ENCODE measurements at places on chromosomes 1 and 21.

DNA sequence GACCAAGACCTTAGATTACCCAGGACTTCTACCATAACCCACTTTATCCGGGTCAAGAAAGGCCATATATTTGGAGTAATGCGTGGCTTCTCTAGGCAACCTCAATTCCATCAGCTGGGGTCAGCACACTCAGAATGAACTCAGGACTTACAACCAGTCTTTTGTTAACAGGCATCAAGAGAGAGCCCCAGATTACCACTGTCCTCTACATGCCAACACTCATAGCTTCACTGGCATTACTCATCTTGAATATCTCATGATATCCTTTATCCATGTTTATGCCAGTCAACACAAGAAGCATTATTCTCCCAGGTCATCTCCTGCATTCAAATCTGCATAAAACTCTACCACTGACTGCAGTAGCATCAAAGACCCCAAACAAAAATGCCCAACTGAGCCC is 6.6 kb upstream of the FCGR2A start:
- no peak for DNase-seq

DNA sequence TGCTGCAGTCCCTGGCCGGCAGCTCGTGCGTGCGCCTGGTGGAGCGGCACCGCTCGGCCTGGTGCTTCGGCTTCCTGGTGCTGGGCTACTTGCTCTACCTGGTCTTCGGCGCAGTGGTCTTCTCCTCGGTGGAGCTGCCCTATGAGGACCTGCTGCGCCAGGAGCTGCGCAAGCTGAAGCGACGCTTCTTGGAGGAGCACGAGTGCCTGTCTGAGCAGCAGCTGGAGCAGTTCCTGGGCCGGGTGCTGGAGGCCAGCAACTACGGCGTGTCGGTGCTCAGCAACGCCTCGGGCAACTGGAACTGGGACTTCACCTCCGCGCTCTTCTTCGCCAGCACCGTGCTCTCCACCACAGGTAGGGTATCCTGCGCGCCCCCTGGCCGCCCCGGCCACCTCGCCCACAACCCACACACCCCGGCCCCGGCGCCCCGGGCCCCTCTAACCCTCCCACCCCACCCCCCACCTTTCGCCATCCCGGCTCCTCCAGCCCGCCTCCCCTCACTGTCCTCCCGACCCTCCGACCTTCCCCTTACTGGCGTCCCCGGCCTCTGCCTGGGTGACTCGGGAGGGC is 352 bp downstream of the KCNK1 start:
- DNase-seq = peak; percentile 61

GRCh38 chr1:183568176-183569021 is 21.9 kb downstream of the NCF2 start:
- DNase-seq = no peak

GRCh38 chr21:42695697-42696380 is 42.4 kb downstream of the PDE9A start:
- peak; percentile 75 for DNase-seq

DNA sequence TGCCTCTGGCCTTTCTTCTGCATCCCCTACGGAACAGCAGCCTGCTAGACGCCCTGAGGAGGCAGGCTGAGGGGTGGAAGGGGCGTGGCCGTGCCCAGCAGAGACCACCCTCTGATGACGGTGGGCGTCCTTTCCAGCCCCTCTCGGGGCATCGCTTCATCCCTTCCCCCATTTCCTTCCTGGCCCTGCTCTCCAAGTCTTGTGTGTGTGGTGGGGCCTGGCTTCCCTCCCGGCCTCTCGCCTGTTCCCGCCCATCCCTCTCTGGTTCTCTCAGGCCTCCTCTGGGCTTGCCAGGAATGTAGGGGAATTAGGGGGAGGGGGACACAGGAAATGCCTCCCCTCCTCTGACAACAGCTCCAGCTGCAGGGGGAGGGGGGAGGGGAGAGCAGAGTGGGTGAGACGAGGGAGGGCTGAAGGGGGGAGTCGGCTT is 51.1 kb downstream of the SKI start:
- DNase-seq = peak; percentile 93

DNA sequence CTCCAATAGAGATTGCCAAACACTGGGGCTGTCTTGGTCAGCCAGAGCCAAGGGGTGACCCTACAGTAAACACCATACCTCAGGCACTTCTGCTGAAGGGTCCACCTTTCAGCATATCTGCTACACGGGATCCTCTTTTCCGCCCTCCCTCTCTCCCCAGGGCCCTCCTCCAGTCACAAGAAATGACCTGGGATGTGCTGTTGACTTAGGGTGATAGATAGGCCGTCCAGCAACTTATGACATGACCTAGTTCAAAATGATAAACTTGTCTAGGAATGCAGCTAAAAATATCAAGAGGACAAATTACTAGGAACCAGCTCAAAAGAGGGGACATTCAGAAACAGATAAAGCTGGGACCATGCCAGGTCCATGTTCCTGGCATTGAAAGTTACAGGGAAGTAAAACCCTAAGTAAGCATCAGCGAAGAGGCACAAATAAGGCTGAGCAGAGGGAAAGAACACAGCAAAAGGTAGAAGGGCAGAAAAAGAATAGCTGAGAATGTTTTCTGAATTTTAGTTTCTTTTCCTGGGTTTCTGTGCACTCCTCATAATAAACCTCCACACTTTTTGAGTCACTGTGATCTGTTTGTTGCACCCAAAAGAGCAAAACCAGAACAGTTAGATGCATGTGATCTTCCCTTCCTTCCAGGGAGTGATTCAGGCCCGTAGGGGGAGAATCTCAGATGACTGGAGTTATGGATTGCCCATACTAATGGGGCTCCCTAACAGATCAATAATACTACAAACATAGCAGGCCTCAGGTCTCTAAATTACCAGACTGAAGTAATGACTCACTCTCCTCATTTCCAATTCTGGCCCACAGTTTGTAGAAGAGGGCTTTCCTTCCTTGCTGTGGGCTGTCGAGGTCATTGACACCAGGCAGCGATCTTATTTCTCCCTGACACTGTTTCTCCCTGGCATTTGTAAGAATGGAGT is 48.9 kb upstream of the F3 start:
- DNase-seq = no peak

DNA sequence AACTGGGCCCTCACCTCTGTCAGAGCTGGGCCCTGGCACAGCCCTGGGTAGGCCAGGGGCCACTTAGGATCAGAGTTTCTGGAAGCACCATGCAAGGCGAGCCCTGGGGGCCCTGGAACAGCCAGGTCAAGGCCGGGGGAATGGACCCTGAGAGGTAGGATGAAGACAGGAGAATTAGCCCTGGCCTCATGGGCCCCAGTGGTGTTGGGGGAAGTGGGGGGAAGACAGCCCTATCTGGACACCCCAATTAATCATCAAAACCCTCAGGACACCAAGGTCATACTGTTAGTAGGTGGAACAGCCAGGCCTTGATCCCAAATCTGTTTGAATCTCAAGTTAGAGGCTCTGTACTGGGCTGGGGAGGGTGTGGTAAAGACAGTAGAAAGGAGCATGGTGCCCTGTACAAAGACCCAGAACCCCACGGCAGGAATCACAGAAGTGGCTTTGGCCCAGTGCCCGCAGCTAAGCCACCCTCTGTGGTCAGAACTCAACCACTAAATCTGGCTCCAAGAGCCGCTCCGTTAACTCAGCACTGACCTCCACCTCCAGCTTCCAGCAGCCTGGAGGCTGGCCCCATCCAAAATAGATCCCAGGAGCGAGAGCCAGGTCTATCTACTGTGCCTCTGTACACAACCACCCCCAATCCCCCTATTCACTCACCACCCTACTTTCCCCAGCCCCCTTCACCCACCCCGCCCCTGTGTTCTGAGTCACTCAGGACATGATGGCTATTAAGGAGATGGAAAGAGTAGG is 14.0 kb upstream of the TRIM63 start:
- DNase-seq = no peak

GRCh38 chr1:232875536-232875935 is 70.3 kb downstream of the MAP10 start:
- DNase-seq = no peak

DNA sequence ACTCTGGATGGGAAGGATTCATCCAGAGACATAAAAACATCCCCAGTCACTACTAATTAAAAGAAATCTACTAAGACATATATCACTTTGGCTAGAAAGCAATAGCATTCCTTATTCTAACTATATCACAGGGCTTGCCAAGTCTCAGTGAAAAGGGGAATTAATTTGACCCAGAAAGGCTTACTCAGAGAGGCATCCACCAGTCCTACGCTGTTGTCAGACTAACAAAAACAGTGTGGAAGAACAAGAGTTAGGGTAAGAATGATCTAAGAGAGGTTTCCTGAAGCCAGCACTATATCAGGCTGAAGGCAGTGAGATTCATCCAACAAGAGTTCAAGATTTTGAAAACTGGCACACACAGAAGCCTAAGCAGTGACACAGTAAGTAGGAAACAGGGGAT is 126.1 kb downstream of the GDAP2 start:
- no peak for DNase-seq

DNA sequence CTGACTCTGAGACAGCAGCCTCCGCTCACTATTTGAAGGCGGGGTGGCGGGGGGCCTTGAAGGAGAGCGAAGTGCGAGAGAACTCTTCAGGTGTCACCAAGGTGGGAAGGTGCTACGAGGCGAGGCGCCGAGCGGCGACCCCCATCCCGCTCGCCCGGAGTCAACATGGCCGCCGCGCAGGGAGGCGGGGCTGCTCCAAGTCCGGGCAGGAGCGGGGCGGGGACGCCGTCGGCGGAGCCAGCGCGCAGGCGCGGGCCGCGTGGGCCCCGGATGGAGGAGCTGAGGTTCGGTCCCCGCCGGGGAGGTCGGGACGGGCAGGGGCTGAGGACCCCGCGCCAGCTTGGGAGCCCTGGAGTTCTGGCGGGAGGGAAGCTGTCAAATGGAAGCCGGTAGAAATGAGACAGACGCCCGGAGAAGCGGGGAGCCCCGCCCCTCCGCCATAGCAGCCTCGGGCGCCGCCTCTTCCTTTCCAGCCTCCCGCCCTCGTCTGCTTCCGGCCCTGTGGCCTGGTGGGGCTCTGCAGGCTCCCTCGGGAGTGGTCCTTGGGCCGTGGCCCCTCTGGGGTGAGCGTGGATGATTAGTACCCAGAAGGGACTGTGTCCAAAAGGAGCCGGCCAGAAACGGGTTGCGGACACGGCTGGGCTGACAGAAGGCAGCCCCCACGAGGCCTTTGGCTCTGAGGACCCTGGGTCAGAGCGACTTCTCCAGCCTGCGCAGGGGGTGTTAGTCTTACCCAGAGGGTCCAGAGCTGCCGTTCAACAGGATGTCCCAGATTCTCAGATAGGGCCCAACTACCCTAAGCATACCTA is at the start of gene PIGV:
PIGV (plus strand) TSS at position 245 of the 809 bp plus-strand sequence. CDS start 2,866 bp downstream, outside the sequence.
- DNase-seq = peak; percentile 96

DNA sequence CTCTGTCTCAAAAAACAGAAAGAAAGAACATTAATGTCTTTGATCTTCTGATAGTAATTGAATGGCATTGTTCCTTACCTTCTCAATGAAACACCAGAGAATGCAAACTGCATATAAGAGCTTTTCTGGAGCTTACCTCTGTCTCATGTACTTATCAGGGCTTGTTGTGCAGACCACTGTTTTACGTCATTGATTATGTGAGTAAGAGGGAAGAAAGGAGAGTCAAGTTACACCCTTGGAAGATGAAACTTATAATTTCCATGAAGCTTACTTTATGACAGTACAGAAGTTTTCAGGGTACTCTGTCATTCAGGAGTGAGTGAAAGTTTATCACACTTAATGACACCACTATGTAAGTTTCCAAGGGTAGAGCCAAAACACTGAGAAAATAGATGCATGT is 49.0 kb upstream of the MAB21L3 start:
- DNase-seq = no peak

- no peak for DNase-seq
Measured at GRCh38 chr1:95734560-95734959, 500.6 kb downstream of the RWDD3 start.

- DNase-seq = no peak
Measured at GRCh38 chr1:17904290-17904689, 149.2 kb downstream of the ACTL8 start.

DNA sequence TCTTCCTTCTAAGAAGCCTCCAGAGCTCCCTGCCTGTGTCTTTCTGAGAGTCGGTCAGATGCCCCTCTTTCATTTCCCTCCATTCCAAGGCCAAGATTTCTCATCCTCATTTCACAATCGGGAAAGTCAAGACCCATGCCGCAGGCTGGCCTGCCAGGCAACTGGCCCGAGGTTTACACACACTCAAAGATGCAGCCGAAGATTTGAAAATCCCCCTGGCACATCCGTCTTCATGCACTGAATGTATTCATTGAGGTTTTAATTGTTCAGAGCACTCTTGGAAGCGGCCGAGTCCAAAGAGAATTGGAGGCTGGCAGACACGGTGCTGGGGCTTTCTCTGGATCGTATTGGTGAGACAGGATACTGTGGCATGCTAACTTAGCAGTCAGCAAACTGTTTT is 29.1 kb upstream of the SRP9 start:
- peak; percentile 46 for DNase-seq

GRCh38 chr1:162389021-162389818 is 7.7 kb downstream of the C1orf226 start:
- DNase-seq = peak; percentile 64

DNA sequence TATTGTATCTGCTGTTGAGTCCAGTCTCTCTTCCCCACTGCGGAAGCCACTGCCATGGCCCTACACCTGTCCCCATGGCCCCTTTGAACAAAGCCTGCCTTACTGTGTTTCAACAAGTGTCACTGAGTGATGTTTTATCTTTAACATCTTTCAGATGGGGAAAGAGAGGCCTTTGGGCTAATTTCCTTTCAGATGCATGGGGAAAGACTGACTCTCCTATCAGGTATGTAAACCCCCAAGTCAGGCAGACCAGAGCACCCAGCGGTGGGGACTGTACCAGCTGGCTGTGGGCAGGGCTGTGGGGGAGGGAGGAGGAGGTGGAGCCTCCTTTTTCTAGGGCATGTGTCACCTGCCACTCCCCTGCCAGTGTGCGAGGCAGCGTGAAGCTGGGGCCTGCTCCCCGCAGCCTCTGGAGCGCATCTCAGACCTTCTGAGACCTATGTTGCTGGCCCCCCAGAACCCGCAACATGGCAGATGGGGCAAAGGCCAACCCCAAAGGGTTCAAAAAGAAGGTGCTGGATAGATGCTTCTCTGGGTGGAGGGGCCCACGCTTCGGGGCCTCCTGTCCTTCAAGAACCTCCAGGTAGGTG is at the start of gene PLA2G2F:
PLA2G2F (plus strand) TSS at position 363 of the 590 bp plus-strand sequence; CDS start at position 468, 105 bp downstream.
- no peak for DNase-seq

DNA sequence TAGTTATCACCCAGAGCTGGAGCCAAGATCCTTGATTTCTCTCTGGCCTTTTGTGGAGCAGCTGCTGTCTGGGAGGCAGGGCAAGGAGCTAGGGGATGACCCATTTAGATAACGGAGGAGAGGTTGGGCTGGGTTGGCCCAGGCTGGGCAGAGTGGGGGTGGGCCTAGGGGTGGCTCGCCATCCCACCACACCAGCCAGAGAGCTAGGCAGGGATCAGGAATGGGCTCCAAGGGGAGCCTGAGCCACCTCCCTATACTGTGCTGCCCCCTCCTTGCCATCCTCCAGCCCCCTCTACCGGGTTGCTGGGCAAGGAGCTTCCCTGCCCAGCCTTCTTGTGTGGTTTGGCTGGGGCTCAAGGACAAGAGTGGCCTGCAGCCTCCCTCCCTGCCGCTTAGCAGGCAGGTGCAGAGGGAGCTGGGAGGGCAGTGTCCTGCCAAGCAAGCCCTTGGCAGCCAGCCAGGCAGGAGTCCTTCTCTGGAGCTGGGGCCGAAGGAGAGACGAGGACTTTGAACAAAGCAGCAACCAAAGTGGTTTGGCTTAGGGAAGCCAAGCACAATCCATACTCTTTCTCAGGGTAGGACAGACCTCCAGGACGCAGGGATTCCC is 4.1 kb downstream of the NUAK2 start:
- peak; percentile 55 for DNase-seq
